ENCODE measurements at places on chromosomes 11 and 22. TPM values are rescaled to one million over a fixed set of nuclear protein-coding genes. Genes with fewer than 3 reads are reported as not detected.

The KRTAP5-11 gene
- not detected for total RNA-seq

The LAYN gene
- 7.6 TPM for total RNA-seq

The CSF2RB gene
- 0.28 TPM for total RNA-seq

The PRMT3 gene
- total RNA-seq: 18.8 TPM

The TFIP11 gene
- total RNA-seq: 19.6 TPM

The RAPSN gene
- 0.44 TPM for total RNA-seq

The MAJIN gene
- total RNA-seq: not detected

The IFITM2 gene
- 74.6 TPM for total RNA-seq

The KCNQ1 gene
- total RNA-seq: 4.0 TPM

The CCDC73 gene
- 0.03 TPM for total RNA-seq

The TMEM191C gene
- total RNA-seq: 5.9 TPM

The C1QTNF4 gene
- 0.73 TPM for total RNA-seq

The GP1BB gene
- 2.5 TPM for total RNA-seq

The FOLR3 gene
- not detected for total RNA-seq

The MED15 gene
- total RNA-seq: 31.5 TPM

The PCNX3 gene
- total RNA-seq: 22.2 TPM

The CARD10 gene
- 19.1 TPM for total RNA-seq

The BATF2 gene
- total RNA-seq: 0.68 TPM

The IFTAP gene
- 40.3 TPM for total RNA-seq

The USH1C gene
- 58.8 TPM for total RNA-seq

The AQP11 gene
- 6.6 TPM for total RNA-seq

The IRAG1 gene
- 5.7 TPM for total RNA-seq

The APOL4 gene
- total RNA-seq: 1.0 TPM

The POLD3 gene
- total RNA-seq: 10.8 TPM

The NXPE1 gene
- total RNA-seq: 3.3 TPM
